Activated CD4-positive, CD25-positive, alpha-beta regulatory T cell treated with anti-CD3 and anti-CD28 coated beads, Interleukin-2, amount 50 U/mL, for 72 hours (primary cell): ENCODE measurements at places on chromosomes 7 and 10.

DNA sequence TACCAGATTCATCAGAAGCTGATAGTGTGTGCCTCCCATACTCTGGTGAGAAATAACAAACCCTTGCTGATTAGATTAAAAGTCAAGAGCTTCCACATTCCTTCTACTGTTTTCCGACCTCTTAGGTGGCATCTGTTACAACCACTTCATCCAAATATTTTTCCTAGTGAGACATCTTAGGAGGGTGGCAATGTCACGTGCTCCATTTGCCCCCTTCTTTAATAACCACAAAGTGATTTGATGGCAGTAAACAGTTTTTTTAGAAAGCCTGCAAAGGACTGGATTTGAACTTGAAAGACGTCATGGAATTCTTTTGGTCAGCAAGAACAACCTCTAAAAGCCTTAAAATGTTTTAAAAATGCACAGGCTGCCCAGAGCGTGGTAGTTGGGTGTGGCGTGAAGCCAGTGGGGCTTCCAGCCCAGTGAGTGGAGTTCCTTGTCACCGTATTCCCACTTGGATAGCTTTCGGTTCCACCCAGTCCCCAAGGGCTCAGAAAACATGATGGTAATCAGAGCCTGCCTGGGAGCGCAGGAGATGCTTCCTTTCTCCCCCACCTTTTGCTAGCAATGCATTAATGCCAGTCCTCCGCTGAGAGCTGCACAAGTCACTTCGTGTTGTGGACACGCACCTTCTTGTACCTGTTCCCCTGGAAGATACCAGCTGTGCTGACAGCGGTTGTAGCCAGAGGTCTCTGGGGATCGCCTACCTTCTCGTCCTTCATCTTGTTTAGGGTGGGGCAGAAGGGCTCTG lies 256.4 kb downstream of the KIAA1217 start:
- no peak for DNase-seq

- peak; percentile 26 for DNase-seq
These were observed 355.7 kb downstream of the DNAJB6 start for GRCh38 chr7:157692460-157693011.

GRCh38 chr7:54439391-54439790 lies 102.8 kb upstream of the VSTM2A start:
- no peak for DNase-seq

DNA sequence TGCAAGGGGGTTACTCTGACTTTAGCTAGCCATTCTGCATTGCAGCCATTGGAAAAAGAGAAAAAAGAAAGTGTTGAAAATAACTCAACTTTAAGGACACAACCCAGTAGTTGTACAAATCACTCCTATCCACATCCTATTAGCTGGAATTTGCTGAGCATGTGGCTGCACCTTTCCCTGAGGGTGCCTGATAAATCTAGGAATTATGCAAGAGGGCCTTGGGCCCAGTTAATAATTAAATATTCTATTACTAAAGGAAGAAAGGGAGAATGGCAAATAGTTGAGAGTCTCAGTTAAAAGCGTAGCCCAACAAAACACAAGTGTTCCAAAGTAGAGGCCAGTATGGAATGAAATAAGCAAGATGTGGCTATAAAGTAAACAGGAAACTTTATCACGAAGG lies 200.9 kb upstream of the CNTNAP2 start:
- DNase-seq, result no peak

DNA sequence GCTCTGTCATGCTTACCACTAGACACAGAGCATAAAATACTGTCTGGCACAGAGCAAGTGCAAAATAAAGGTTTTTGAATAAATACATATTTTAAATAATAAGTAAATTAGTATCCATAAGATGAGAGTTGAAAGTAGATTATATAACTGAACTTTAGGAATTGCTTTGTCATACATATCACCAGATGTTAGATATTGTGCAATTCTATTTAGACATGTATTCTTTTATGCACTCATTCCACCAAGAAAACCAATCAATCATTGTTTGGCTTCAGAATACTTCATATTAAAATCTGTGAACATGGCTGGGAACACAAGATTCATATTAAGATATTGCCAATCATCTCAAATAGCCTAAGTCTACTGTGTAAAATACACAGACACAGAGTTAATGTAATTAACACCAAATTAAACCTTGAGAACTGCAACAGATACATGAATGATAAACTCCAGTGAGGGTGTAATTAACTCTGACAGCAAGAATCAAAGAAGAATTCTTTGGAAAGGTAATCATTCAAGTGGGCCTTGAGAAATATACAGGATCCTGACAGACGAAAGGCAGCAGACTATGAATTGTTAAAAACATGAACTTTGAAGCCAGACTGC lies 201.0 kb upstream of the PTN start:
- no peak for DNase-seq

DNA sequence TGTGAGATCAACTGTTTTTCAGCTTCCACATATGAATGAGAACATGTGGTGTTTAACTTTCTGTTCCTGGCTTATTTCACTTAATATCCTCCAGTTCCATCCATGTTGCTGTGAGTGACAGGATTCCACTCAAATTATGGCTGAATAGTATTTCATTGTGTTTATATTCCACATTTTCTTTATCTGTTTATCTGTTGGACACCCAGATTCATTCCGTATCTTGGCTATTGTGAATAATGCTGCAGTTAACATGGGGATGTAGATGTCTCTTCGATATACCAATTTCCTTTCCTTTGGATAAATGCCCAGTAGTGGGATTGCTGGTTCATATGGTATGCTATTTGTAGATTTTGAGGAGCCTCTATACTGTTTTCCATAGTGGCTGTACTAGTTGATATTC lies 47.9 kb downstream of the GALNT11 start:
- DNase-seq, result no peak

GRCh38 chr7:16299853-16300252 lies 121.5 kb downstream of the CRPPA start:
- DNase-seq, result no peak

- DNase-seq, result no peak
These were observed 40.1 kb downstream of the ELMO1 start for GRCh38 chr7:37408291-37409228.

GRCh38 chr10:43126759-43127424 lies 11.4 kb upstream of the CSGALNACT2 start:
- DNase-seq, result no peak

- no peak for DNase-seq
These were observed 128.3 kb downstream of the EGFR start for GRCh38 chr7:55147101-55147500.

DNA sequence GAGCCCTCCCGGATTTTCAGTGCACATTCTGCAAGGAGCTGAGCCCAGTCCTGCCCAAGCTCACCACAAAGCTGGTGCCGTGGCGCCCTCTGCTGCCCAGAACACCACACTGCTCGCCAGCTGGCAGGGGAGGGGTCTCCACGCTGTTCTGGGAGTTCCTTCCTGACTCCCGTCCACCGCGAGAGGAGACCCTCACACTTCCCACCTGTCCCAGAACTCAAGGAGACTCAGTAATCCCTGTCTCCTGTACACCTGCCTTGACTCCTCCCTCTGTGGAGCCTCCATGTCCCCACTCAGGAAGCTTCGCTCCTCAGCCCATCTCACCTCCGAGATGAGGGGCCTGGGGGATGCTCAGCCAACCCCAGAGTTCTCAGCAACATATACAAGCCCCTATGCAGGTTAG lies 11.3 kb downstream of the C10orf105 start:
- peak; percentile 77 for DNase-seq

DNA sequence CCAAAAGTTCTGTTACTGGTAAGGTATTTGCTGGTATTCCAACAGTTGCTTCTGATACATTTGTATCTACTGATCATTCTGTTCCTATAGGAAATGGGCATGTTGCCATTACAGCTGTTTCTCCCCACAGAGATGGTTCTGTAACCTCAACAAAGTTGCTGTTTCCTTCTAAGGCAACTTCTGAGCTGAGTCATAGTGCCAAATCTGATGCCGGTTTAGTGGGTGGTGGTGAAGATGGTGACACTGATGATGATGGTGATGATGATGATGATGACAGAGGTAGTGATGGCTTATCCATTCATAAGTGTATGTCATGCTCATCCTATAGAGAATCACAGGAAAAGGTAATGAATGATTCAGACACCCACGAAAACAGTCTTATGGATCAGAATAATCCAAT lies 131.0 kb downstream of the AASS start:
- DNase-seq, result no peak

GRCh38 chr10:24952707-24953645 lies 570 bp upstream of the PRTFDC1 start:
- peak; percentile 47 for DNase-seq

DNA sequence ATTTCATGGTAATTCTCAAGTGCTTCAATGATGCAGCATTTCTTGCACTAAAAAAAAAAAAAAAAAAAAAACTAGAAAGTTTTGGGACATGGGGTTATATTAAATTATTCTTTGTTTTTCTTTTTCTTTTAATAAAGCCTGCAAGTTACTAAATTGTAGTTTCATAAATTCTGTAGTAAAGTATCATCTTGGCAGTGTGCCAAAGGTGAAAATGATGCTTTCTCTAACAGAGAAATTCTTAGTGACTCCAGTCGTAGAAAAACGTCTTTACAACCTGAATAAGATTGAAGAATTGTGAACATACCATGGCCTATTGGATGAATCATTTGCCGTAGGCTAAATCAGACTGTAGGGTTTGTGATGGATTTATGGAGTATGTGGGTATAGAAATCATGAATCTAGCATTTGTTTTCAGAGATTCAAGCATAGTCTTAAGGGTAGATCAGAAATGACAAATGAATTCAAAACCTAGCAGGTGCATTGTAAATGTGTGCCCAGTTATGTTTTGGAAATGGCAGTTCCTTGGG lies 27.1 kb downstream of the RBM17 start:
- DNase-seq, result no peak

GRCh38 chr10:66951896-66952295 lies 26.1 kb downstream of the LRRTM3 start:
- DNase-seq, result no peak

DNA sequence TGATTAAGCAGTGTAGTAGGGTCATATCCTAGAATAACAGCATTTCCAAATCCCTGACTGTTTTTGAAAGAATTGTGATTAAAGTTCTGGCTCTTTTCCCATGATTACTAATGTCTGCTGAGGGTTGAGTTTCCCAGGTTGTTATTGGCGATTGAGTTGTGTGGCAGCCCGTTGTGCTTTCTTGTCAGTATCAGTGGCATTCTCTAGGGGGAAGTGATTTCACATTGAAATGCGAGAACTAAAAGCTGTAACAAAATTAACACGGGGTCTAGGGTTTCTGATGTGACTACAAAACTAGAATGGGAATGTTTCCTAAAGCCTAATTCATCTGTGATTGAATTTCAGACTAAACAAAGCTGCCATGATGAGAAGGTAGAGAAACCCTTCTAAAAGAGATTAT lies 349.4 kb downstream of the EXOC4 start:
- DNase-seq, result no peak

GRCh38 chr10:664893-665292 lies 24.6 kb downstream of the DIP2C start:
- no peak for DNase-seq

GRCh38 chr7:37385787-37386186 lies 62.9 kb downstream of the ELMO1 start:
- DNase-seq, result no peak

DNA sequence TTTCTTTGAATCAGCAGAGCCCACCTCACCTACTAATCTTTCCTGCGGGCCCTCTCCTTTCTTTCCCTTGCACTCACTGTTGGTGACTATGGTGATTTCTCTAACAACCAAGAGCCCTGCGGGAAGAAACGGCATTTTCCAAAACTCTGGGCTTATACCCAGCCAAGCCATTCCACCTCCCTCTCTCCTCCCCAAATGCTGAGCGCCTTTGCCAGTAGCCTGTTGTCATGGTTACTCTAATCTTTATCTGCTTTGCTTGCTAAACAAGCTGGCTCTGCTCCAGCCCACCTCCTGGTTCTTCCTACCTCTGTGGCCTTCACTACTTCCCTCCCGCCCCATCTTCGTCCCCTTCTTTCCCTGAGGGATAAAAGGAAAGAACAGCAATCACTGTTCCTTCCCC lies 86.7 kb downstream of the DGKI start:
- DNase-seq, result no peak

GRCh38 chr7:121530227-121531174 lies 134.4 kb upstream of the FAM3C start:
- peak; percentile 32 for DNase-seq

DNA sequence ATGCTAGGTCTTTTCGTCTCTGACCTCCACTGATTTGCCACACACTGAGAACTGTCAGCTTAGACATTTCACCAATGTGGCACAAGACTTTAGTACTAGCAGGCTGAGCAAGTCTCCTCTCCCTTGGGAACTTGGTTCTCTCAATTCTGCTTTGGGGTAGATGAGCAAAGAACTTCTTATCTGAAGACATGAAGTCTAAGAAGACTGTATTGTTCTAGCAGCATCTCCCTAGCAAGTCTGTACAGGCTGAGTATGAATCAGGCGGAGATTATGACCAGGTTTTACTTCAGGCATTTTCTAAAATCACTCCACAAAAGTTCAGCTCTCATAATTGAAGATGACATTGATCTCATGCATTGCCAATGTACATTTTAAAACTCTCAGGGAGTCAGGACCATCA lies 23.8 kb upstream of the STN1 start:
- DNase-seq, result no peak

DNA sequence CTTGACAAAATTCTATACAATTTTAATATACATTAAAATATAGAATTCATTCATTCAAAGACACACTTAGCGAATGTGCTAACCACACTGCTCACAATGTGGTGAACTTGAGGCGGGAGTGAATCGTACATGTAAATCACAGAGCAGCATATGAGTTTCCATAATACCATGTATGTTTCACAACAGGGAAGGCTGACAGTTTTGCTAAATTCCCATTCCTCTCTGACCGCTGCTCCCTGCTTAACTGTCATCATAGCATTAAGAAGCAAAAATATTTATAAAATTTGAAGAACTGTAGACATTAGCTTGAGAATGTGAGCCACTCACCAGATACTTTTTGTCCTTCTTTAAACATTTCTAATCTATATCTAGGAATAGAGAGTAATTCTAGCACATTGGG lies 763.3 kb downstream of the MAGI2 start:
- no peak for DNase-seq

GRCh38 chr7:154767142-154767541 lies 235.8 kb downstream of the PAXIP1 start:
- no peak for DNase-seq

DNA sequence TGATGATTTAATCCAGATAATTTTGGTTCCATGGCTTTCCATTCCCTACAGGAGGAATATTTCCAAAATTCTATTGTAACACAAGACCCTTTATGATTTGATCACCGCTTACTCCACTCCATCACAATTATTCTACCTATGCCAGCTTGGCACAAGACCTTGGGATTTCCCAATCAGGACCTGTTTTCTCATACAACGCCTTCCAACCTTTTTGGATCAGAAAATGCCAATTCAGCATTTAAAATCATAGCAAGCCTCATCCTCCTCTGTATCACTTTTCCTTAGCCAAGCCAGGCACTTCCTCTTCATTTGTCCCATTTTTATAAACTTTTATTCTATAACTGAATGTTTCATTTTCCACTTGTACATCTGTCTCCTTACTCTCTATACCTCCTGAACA lies 100.9 kb downstream of the JMJD1C start:
- DNase-seq, result no peak

GRCh38 chr7:131188367-131189339 lies 139.0 kb upstream of the MKLN1 start:
- DNase-seq, result peak; percentile 50
